H4 (cell line): ENCODE measurements at places on chromosomes 6 and 20.

DNA sequence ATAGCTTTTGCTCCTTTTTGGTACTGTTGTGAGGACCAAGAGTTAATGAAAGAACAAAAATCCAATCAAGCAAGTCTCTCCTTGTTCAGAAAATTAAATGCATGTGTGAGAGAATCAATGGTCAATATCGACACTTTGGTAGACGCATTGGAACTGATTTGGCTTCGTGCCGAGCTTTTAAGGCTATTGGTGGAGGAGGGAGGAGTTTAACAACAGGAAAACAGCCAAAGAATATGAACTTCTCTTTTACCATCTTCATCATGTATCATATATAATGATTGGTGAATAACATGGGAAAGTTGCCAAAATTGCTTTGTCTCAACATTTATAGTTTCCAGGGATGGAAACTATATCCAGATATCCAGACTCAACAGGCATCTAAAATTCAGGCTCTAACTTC, 266.5 kb upstream of the CITED2 start:
- DNase-seq = no peak

DNA sequence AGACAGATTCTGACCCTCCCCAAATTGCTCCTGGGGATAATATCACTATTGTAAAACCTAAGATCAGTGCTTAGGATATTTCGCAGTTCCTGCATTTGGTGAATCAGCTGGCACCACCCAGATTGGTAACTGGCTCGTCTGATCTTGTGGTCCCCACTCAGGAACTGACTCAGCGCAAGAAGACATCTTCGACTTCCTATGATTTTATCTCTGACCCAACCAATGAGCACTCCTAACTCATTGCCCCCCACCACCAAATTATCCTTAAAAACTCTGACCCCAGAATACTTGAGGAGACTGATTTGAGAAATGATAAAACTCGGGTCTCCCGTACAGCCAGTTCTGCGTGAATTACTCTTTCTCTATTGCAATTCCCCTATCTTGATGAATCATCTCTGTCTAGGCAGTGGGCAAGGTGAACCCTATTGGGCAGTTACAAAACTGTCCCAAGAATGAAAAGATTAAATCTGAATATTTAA, 55.7 kb upstream of the PRND start:
- peak; percentile 52 for DNase-seq

GRCh38 chr6:47631797-47632196, 66.6 kb upstream of the ADGRF4 start:
- no peak for DNase-seq

GRCh38 chr6:52399511-52400312, 20.4 kb upstream of the EFHC1 start:
- DNase-seq = peak; percentile 63

GRCh38 chr20:3580412-3580811, 82.8 kb downstream of the GFRA4 start:
- no peak for DNase-seq

- DNase-seq = peak; percentile 57
These were observed 44.8 kb downstream of the STK4 start for GRCh38 chr20:45011108-45011526.

- no peak for DNase-seq
These were observed 1.8 kb downstream of the TUBE1 start for GRCh38 chr6:112085286-112086065.
